Transverse colon (tissue), 4 donors: ENCODE measurements at places on chromosomes 16 and 17. TPM values are rescaled to one million over a fixed set of nuclear protein-coding genes. Genes with fewer than 3 reads are reported as not detected.

GP1BA gene
- total RNA-seq = not detected

ITPRIPL2 gene
- 53.7 TPM for total RNA-seq

ARHGAP44 gene
- 55.7 TPM for total RNA-seq

OR1A1 gene
- not detected for total RNA-seq

TAC4 gene
- total RNA-seq = not detected

C17orf50 gene
- not detected for total RNA-seq

CCT6B gene
- not detected for total RNA-seq

SLFN13 gene
- 13.7 TPM for total RNA-seq
